ENCODE measurements at places on chromosomes 4 and X. TPM values are rescaled to one million over a fixed set of nuclear protein-coding genes. Genes with fewer than 3 reads are reported as not detected.

DNA sequence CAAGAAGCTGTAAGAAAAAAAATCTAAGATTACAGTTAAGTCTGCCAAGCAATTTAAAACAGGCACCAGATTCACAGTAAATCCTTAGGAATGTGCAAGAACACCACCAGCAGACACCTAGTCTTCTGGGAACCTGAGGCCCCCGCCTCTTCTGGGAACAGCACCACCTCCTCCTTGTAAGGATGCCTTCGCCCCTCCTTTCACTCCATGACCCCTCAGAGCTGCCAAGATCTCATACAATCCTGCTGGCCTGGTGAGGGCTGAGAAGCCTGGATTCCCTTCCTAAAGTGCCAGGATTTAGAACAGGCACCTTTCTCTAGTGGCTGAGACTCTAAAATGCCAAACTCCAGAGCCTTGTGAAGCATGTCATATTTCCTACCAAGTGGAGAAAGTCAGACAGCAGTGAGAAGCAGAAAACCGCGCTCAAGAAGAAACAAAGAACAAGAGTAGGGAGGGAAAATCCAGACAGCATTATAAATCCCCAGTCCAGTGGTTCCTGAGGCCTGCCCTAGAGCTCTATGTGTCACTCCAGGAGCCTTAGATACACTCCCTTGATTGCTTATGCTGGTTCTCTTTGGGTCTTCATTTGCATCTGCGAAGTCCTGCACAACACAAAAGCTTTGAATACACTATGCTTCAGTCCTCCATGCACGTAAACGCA lies 166.4 kb downstream of the TSPAN5 start:
- peaks cover 6% of the 10 kb centered on the region for H3K4me1 ChIP-seq
- no peaks in the 10 kb centered on the region for H3K27me3 ChIP-seq
- DNase-seq = no peak
- H3K27ac ChIP-seq = no peak overlapping the region
- H3K36me3 ChIP-seq = no peaks in the 10 kb centered on the region
- no peak overlapping the region for H3K4me3 ChIP-seq

DNA sequence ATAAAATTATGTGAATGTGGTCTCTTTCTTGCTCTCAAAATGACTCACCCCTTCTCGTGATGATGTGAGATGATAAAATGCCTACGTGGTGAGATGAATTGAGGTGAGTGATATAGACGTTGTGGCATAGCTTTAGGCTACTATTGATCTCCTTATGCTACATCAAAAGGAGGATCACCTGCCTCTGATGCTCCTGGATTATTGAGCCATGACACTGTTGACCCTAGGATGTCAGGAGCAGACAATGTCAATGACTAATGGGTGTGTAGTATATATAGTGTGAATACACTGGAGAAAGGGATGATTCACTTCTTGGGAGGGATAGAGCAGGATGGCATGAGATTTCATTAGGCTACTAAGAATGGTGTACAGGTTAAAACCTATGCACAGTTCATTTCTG lies 210.7 kb upstream of the PRPS2 start:
- H3K36me3 ChIP-seq = no peaks in the 10 kb centered on the region
- no peak overlapping the region for H3K4me3 ChIP-seq
- no peaks in the 10 kb centered on the region for H3K4me1 ChIP-seq

- no peaks in the 10 kb centered on the region for H3K4me1 ChIP-seq
- no peak overlapping the region for H3K27ac ChIP-seq
- H3K4me3 ChIP-seq = no peak overlapping the region
- H3K36me3 ChIP-seq = no peaks in the 10 kb centered on the region
These were observed 333.1 kb downstream of the IL1RAPL1 start for GRCh38 chrX:28920153-28920943.

- no peak for DNase-seq
- H3K36me3 ChIP-seq = no peaks in the 10 kb centered on the region
- H3K27ac ChIP-seq = no peak overlapping the region
These were observed 122.5 kb downstream of the ARHGAP6 start for GRCh38 chrX:11543249-11543648.

DNA sequence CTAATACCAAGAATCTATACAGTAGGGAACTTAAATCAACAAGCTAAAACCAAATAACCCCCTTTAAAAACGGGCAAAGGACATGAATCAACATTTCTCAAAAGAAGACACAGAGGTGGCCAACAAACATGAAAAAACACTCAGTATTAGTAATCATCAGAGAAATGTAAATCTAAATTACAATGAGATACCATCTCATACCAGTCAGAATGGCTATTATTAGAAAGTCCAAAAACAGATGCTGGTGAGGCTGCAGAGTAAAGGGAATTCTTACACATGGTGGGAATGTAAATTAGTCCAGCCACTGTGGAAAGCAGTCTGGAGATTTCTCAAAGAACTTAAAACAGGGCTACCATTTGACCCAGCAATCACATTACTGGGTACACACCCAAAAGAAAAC lies 167.8 kb downstream of the PACRGL start:
- H3K4me1 ChIP-seq = peaks cover 13% of the 10 kb centered on the region
- H3K27ac ChIP-seq = no peak overlapping the region
- H3K27me3 ChIP-seq = no peaks in the 10 kb centered on the region
- DNase-seq = no peak

GRCh38 chr4:138555584-138555983 lies 313.4 kb upstream of the SLC7A11 start:
- DNase-seq = no peak
- H3K27ac ChIP-seq = no peak overlapping the region
- H3K27me3 ChIP-seq = no peaks in the 10 kb centered on the region
- H3K4me1 ChIP-seq = no peaks in the 10 kb centered on the region
- no peak overlapping the region for H3K4me3 ChIP-seq

GRCh38 chrX:109793191-109793590 lies 60.1 kb upstream of the ACSL4 start:
- no peak for DNase-seq
- no peaks in the 10 kb centered on the region for H3K36me3 ChIP-seq
- no peak overlapping the region for H3K27ac ChIP-seq
- H3K4me1 ChIP-seq = no peaks in the 10 kb centered on the region
- H3K27me3 ChIP-seq = peaks cover 1% of the 10 kb centered on the region
- H3K4me3 ChIP-seq = no peak overlapping the region

GRCh38 chr4:76953956-76954355 lies 4.4 kb downstream of the SEPTIN11 start:
- H3K27ac ChIP-seq = no peak overlapping the region
- peaks cover 13% of the 10 kb centered on the region for H3K4me1 ChIP-seq
- H3K36me3 ChIP-seq = peaks cover 2% of the 10 kb centered on the region
- H3K27me3 ChIP-seq = no peaks in the 10 kb centered on the region

GRCh38 chr4:3628868-3629175 lies 96.6 kb upstream of the LRPAP1 start:
- no peak for DNase-seq
- no peak overlapping the region for H3K27ac ChIP-seq
- H3K36me3 ChIP-seq = peaks cover 3% of the 10 kb centered on the region
- H3K4me3 ChIP-seq = no peak overlapping the region

DNA sequence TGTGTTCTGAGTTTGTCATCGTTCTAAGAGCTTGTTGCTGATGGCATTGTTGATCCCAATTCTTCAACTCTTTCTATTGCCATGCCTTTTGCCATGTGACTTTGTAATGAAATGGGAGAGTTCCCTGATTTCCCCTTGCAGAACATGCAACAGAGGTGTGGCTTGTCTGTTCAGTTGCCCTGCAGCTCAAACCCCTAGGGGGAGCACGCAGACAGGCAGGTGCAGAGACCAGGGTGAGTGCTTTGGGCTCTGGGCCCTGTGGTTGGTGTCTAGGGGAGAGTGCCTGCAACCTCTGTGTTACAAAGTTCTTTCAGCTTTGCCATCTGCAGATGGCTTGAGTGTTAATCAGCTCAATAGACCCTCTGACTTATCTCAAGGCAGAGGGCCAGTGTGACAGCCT lies 332.7 kb downstream of the MID1IP1 start:
- no peaks in the 10 kb centered on the region for H3K4me1 ChIP-seq
- no peak overlapping the region for H3K4me3 ChIP-seq
- DNase-seq = no peak
- H3K36me3 ChIP-seq = no peaks in the 10 kb centered on the region
- H3K27ac ChIP-seq = no peak overlapping the region
- H3K27me3 ChIP-seq = no peaks in the 10 kb centered on the region

DNA sequence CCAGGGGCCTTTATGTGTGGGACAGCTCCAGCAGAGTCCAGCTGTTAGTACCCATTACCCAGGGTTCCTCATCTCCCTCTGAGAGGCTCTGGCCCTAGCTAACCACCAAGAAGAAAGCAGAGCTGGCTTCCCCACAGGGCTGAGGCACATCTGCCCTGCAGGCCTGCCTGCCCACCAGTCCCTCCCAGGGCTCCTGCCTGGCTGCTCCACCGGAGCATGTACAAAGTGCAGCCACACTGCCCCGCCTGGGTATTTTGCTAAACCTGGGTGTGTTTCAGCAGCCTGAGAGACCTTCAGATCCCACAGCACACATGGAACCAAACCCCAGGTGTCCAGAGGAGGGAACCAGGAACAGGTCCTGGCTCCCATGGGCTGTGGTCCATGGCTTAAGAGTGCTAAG lies 500.4 kb upstream of the KLHL4 start:
- DNase-seq = no peak
- no peaks in the 10 kb centered on the region for H3K36me3 ChIP-seq
- no peak overlapping the region for H3K27ac ChIP-seq
- no peak overlapping the region for H3K4me3 ChIP-seq

CFI gene
- not detected for total RNA-seq

XAGE2 gene
- total RNA-seq = not detected

Data from naive thymus-derived CD8-positive, alpha-beta T cell (primary cell).